ENCODE measurements at places on chromosomes 13 and 19. TPM values are rescaled to one million over a fixed set of nuclear protein-coding genes. Genes with fewer than 3 reads are reported as not detected.

DNA sequence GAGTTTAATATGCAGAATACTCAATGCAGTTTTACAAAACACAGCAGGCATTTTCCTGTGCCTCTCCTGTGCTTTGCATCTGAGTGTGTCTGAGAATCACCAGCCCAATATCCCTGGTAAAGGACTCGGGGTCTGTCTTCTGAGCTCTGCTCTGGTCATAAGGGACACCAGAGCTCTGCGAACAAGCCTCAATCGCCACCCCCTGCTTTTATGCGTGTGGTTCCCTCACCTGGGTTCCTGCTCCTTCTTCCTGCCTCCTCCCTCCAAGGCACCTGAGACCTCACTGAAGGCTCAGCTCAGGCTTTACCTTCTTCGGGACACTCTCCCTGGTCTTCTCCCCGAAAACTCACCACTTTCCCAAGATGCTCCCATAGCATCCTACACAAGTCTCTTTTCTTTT lies 84.5 kb downstream of the EFNB2 start:
- H3K4me3 ChIP-seq: no peak overlapping the region
- H3K36me3 ChIP-seq: no peaks in the 10 kb centered on the region
- DNase-seq: no peak
- H3K27ac ChIP-seq: no peak overlapping the region
- no peaks in the 10 kb centered on the region for H3K4me1 ChIP-seq

- H3K4me3 ChIP-seq: peak overlapping the region; percentile 95
- peaks cover 41% of the 10 kb centered on the region for H3K36me3 ChIP-seq
- DNase-seq: no peak
- H3K4me1 ChIP-seq: peaks cover 45% of the 10 kb centered on the region
- no peaks in the 10 kb centered on the region for H3K27me3 ChIP-seq
Observed at GRCh38 chr19:2325281-2326046, 2.9 kb downstream of the LSM7 start.

- H3K4me1 ChIP-seq: no peaks in the 10 kb centered on the region
- DNase-seq: no peak
- H3K27me3 ChIP-seq: no peaks in the 10 kb centered on the region
- H3K27ac ChIP-seq: no peak overlapping the region
- H3K4me3 ChIP-seq: no peak overlapping the region
Observed at GRCh38 chr13:87234981-87235380, 436.2 kb upstream of the SLITRK5 start.

- peak overlapping the region; percentile 81 for H3K27ac ChIP-seq
- H3K4me3 ChIP-seq: peak overlapping the region; percentile 70
- peaks cover 62% of the 10 kb centered on the region for H3K4me1 ChIP-seq
Observed at GRCh38 chr19:10431254-10431942, 11.1 kb downstream of the PDE4A start.

- peaks cover 51% of the 10 kb centered on the region for H3K27me3 ChIP-seq
- no peak overlapping the region for H3K27ac ChIP-seq
- no peak overlapping the region for H3K4me3 ChIP-seq
- DNase-seq: no peak
- H3K36me3 ChIP-seq: no peaks in the 10 kb centered on the region
Observed at GRCh38 chr19:50694815-50695145, 24.8 kb downstream of the SHANK1 start.

DNA sequence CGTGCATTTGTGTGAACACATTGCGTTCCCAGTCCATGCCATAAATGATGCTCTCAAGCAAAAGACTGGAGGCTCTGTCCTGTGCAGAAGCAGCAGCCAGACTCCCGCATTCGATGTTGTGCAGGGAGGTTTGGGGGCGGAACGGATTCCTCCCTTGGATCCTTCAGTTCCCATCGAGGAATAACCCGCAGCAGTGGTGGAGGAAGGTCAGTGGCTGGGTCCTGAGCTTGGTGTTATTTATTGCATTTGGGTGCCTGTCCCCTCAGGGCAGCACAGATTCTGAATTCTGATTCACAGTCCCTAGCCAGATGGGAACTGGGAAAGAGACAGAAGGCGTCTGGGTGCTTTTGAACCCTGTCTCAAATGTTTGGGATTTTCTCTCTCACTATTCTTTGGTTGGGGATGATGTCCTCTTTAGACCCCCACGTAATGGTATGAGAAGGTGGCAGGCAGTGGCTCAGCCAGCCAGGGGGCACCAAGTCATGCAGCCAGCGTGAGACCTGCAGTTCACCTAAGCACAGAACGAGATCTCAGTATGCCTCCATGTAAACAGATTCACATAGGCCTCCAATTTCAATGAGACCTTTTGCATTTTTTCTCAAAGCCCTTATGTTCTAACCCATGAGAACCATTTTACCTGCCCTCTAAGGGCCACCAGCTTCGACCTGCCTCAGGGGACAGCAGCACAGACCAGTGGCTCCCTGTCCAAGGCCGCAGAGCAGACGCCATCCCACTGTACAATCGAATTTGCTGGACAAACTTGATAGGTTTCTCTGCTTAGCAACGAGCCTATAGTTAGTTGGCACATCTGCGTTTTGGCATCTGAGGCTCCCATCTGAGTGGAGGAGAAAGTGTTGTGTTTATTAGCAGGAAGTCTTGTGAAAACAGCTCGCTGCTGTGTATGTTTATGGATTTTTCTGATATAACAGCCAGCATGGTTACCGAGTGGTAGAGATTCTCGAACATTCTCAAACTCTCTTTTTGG lies 17.8 kb downstream of the KCTD15 start:
- no peak for DNase-seq
- peaks cover 3% of the 10 kb centered on the region for H3K4me1 ChIP-seq
- H3K4me3 ChIP-seq: no peak overlapping the region

- H3K36me3 ChIP-seq: no peaks in the 10 kb centered on the region
- H3K27ac ChIP-seq: no peak overlapping the region
- no peak overlapping the region for H3K4me3 ChIP-seq
- H3K4me1 ChIP-seq: no peaks in the 10 kb centered on the region
- no peak for DNase-seq
Observed at GRCh38 chr13:45542391-45542790, 73.1 kb downstream of the ERICH6B start.

DNA sequence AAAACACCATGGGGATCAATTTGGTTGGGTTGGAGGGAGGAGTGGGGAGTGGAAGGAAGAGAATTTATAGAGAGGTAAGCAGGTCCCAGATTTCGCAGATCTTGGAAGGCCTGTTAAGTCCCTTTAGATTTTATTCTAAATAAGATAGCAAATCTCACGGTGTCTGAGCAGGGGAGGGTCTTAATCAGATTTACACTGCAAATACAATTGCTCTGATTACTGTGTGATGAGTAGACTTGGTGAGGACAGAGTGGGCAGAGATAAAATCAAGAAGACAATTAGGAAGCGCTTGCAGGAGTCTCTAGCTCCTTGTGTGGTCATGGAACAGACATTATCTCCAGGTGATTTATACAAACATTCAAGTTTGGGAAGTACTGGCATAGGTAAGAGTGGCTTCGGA lies 126.0 kb downstream of the GPC6 start:
- H3K4me1 ChIP-seq: no peaks in the 10 kb centered on the region
- DNase-seq: no peak
- no peaks in the 10 kb centered on the region for H3K36me3 ChIP-seq
- no peak overlapping the region for H3K4me3 ChIP-seq

- peaks cover 3% of the 10 kb centered on the region for H3K27me3 ChIP-seq
- no peaks in the 10 kb centered on the region for H3K36me3 ChIP-seq
- no peak for DNase-seq
- H3K4me3 ChIP-seq: no peak overlapping the region
Observed at GRCh38 chr19:31519908-31520307, 170.7 kb upstream of the TSHZ3 start.

DNA sequence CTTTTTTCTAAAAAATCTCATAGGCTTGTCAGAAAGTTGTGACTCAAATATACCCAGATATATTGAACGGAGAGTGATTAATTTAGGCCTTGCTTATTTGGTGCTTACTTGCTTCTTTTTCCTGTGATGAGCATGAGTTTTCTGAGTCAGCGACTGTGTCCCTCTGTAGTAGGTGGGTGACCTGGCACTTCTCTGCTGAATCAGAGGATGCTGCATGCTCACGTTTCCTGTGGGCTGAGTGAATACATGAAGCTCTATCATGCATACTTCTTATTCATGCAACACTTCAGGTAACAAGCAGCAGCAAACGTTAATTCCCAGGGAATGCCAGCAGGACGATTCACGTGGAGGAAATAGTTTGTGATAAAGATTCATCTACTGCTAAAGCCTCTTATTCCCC lies 245.0 kb downstream of the KLF5 start:
- peaks cover 2% of the 10 kb centered on the region for H3K27me3 ChIP-seq
- H3K36me3 ChIP-seq: no peaks in the 10 kb centered on the region
- peaks cover 2% of the 10 kb centered on the region for H3K4me1 ChIP-seq
- H3K4me3 ChIP-seq: no peak overlapping the region

DNA sequence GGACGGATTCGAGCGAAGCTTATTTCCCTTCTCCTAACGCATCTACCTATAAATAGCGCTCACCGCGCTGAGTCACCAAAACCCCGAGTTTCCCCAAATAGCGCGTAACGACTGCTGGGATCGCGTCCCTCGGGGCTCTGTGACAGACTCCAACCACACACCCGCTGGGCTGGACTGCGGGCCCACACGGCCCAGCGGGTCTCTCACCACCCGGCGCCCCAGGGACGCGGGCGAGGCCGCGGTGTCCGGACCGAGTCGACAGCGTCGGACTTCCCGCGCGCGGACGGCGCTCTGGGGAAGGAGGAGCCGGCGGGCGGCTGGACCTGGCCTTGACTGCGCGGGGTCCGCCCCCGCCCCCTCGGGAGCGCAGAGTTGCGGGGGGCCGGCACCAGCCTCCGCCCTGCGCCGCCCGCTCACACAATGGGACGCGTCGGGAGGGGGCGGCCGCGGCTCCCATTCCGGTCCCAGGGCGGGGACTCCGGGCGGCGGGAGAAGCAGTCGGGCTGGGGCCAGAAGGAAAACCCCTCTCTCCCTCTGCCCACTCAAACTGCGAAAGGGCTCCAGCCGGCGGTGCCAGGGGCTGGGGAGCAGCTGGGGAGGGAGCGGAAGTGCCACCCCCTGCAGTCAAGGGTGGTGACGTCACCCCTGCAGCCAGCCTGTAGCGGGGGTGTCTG lies 108.8 kb downstream of the KCNRG start:
- peak; percentile 95 for DNase-seq
- peak overlapping the region; percentile 80 for H3K4me3 ChIP-seq
- peaks cover 9% of the 10 kb centered on the region for H3K36me3 ChIP-seq
- H3K27me3 ChIP-seq: peaks cover 13% of the 10 kb centered on the region
- H3K27ac ChIP-seq: peak overlapping the region; percentile 88
- H3K4me1 ChIP-seq: peaks cover 44% of the 10 kb centered on the region

GRCh38 chr13:25660996-25661395 lies 289.2 kb downstream of the ATP8A2 start:
- no peak overlapping the region for H3K4me3 ChIP-seq
- no peaks in the 10 kb centered on the region for H3K4me1 ChIP-seq

DNA sequence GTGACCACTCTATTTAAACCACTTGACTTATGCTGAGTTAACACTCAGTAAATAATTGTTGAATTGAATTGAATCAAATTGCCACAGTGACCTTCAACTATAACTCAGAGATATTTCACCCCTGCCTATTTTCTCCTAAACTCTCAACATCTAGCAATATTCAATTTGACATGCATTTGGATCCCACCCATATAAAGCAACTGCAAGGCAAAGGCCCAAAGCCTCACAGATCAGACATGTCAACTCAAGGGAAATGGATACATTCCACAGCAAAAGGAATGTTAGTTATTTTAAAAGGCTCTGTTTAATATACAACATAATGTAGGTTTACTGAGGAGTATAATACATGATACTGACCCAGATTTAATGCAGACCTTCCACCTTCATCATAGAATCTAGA lies 107.4 kb downstream of the KCTD12 start:
- H3K27me3 ChIP-seq: no peaks in the 10 kb centered on the region
- H3K36me3 ChIP-seq: no peaks in the 10 kb centered on the region
- DNase-seq: no peak
- H3K4me3 ChIP-seq: no peak overlapping the region
- H3K4me1 ChIP-seq: no peaks in the 10 kb centered on the region
- no peak overlapping the region for H3K27ac ChIP-seq

- H3K36me3 ChIP-seq: peaks cover 37% of the 10 kb centered on the region
- peaks cover 21% of the 10 kb centered on the region for H3K4me1 ChIP-seq
- no peak overlapping the region for H3K27ac ChIP-seq
- H3K27me3 ChIP-seq: no peaks in the 10 kb centered on the region
- no peak for DNase-seq
- H3K4me3 ChIP-seq: no peak overlapping the region
Observed at GRCh38 chr19:15421721-15422260, 3.0 kb upstream of the AKAP8L start.

- H3K27ac ChIP-seq: no peak overlapping the region
- H3K27me3 ChIP-seq: peaks cover 19% of the 10 kb centered on the region
Observed at GRCh38 chr19:5557691-5558090, 10.1 kb downstream of the TINCR start.

- no peaks in the 10 kb centered on the region for H3K27me3 ChIP-seq
- DNase-seq: no peak
- peaks cover 44% of the 10 kb centered on the region for H3K4me1 ChIP-seq
- H3K27ac ChIP-seq: peak overlapping the region; percentile 96
- H3K36me3 ChIP-seq: peaks cover 54% of the 10 kb centered on the region
- H3K4me3 ChIP-seq: peak overlapping the region; percentile 87
Observed at GRCh38 chr19:41551212-41551610, 24.8 kb upstream of the CEACAM21 start.

DNA sequence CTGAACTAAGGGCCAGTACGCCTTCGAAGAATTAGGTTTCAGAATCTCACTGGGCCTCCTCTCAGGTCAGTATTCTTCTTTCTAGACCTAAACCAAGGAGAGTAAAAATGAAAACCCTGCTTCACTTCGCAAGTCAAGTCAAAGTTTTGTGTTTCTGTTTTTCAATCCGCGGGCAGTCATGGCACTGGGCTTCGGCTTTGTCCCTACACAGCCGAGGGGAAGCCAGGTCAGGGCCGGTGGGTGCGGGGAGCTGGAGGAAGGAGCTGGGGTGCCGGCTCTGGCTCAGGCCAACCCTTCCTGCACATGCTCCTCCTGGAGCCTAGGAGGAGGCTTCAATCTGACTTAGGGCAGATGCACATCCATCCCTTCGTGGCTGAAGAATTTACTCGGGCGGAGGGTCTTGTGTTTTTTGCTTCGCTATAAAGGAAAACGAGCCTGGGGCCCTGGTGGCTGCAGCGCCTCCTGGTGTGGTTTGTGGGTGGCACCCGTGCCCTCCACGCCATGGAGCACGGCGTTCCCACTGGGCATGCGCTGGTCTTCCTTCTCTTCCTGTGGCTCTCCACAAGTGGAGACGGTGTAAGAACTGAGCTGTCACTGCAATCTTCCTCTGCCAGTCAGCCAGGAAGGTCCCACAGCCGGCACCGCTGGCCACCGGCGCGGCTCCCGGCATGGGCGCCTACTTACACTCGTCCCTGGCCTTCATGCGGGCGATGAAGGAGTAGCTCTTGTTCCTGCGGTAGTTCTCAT lies 22.5 kb downstream of the C19orf44 start:
- no peak overlapping the region for H3K27ac ChIP-seq
- no peak for DNase-seq
- H3K4me1 ChIP-seq: peaks cover 2% of the 10 kb centered on the region
- H3K4me3 ChIP-seq: no peak overlapping the region

GRCh38 chr19:46413262-46414031 lies at the start of gene CCDC8:
Gene CCDC8, minus strand, starts transcription at chr19:46413564. Its CDS starts 754 bp downstream, at chr19:46412810.
- H3K4me3 ChIP-seq: no peak within 1 kb of the TSS
- no peaks in the 10 kb centered on the region for H3K36me3 ChIP-seq
- DNase-seq: no peak

PLIN5 gene
- total RNA-seq: not detected

ERCC1 gene
- 41.6 TPM for total RNA-seq

NKPD1 gene
- total RNA-seq: 0.07 TPM

MED26 gene
- total RNA-seq: 19.3 TPM

GDF15 gene
- not detected for total RNA-seq

TMEM150B gene
- total RNA-seq: not detected

CLC gene
- total RNA-seq: not detected

BEST2 gene
- not detected for total RNA-seq

BBC3 gene
- 26.2 TPM for total RNA-seq

PSG4 gene
- total RNA-seq: not detected

KANK3 gene
- 3.6 TPM for total RNA-seq
